ENCODE measurements at places on chromosomes 11 and 22.
A peak's percentile ranks its signal among the peaks of the same experiment; 100 is the strongest.

GRCh38 chr22:30182815-30183214 lies 63.7 kb downstream of the LIF start:
- no peak for DNase-seq

- DNase-seq, result no peak
Measured at GRCh38 chr11:61004180-61004611, 32.7 kb downstream of the CD6 start.

DNA sequence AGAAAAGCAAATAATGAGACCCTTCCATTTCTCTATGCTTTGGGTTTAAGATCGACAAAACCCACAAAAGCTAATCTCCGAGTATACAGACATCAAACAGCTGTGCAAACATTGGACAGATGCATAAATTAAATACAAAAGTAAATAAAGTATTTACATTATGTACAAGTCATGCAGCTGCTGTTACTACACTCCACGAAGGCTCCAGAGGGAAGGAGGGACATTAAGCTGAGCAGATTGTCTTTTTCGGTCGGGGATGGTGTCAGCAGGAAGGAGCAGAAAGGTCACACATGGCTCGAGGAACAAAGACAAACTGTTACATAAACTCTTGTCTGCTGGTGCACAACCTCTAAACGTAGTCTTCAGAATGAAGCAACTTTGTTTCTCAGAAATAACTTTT lies 88.8 kb upstream of the BARX2 start:
- DNase-seq, result no peak

GRCh38 chr11:121563003-121563402 lies 110.2 kb upstream of the SORL1-AS1 start:
- peak; percentile 41 for DNase-seq

GRCh38 chr22:21632237-21632895 lies at the start of gene CCDC116:
Gene CCDC116 (plus strand): TSS chr22:21632760. CDS start chr22:21633182, 422 bp downstream.
- DNase-seq, result peak; percentile 58

GRCh38 chr11:128171506-128171905 lies 415.9 kb downstream of the ETS1 start:
- no peak for DNase-seq

DNA sequence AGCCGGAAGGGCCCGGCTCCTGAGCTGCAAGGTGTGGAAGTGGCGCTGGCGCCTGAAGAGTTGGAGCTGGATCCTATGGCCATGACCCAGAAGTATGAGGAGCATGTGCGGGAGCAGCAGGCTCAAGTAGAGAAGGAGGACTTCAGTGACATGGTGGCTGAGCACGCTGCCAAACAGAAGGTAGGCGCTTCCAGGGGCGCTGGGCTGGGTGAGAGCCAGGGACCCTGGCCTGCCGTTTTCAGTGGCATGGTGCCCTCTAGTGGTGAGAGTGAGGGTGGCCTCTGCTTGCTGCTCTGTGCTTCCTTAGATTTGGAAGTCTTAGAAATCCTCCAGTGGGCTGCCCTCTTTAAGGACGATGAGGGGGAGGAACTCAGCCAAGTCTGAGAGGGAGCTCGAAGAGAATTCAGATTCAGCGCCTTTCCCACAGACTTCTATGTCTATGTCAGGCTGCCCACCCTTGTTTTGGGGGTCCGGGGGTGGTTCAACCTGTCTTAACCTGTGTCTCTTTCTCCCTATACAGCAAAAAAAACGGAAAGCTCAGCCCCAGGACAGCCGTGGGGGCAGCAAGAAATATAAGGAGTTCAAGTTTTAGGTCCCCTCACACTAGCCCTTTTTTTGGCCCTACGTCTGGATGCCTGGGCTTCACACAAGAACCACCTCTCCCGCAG lies 1.8 kb upstream of the PACS1 start:
- peak; percentile 85 for DNase-seq

GRCh38 chr11:133162227-133162626 lies 370.1 kb downstream of the OPCML start:
- DNase-seq, result no peak

DNA sequence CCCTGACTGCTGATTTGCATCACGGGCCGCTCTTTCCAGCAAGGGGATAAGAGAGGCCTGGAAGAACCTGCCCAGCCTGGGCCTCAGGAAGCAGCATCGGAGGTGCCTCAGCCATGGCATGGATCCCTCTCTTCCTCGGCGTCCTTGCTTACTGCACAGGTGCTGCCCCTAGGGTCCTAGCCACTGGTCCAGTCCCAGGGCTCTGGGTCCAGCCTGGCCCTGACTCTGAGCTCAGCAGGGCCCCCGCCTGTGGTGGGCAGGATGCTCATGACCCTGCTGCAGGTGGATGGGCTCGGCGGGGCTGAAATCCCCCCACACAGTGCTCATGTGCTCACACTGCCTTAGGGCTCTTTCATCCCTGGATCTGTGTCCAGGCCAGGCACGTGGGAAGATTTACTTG lies 7.0 kb upstream of the IGLL5 start:
- DNase-seq, result no peak

GRCh38 chr11:87889126-87889525 lies 286.1 kb downstream of the RAB38 start:
- DNase-seq, result no peak

Measured in stimulated activated CD4-positive, alpha-beta T cell treated with anti-CD3 and anti-CD28 coated beads, Interleukin-2, amount 100 ng/mL, for 24 hours (primary cell).